ENCODE measurements at places on chromosomes 13 and 19. TPM values are rescaled to one million over a fixed set of nuclear protein-coding genes. Genes with fewer than 3 reads are reported as not detected.

- DNase-seq: no peak
These were observed 33.9 kb downstream of the USP12 start for GRCh38 chr13:27137759-27138158.

DNA sequence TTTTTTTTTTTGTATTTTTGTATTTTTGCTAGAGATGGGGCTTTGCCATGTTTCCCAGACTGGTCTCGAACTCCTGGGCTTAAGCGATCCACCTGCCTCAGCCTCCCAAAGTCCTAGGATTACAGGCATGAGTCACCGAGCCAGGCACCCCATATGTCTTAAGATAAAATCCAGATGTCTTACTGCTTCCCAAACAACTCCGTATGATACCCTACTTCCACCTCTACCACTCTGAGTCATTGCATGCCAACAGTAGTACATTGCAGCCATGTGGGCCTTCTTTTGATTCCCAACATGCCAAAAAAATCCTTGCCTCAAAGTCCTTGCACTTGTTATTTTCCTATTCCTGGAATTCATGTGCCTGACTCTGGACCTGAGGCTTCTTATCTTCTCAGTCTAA, 799.2 kb downstream of the GPC5 start:
- DNase-seq: no peak

Gene NCLN
- 93.6 TPM for total RNA-seq

- DNase-seq: no peak
These were observed 44.3 kb downstream of the RAP2A start for GRCh38 chr13:97478247-97478646.

Gene CBY2
- not detected for total RNA-seq

Gene GPR18
- total RNA-seq: not detected

DNA sequence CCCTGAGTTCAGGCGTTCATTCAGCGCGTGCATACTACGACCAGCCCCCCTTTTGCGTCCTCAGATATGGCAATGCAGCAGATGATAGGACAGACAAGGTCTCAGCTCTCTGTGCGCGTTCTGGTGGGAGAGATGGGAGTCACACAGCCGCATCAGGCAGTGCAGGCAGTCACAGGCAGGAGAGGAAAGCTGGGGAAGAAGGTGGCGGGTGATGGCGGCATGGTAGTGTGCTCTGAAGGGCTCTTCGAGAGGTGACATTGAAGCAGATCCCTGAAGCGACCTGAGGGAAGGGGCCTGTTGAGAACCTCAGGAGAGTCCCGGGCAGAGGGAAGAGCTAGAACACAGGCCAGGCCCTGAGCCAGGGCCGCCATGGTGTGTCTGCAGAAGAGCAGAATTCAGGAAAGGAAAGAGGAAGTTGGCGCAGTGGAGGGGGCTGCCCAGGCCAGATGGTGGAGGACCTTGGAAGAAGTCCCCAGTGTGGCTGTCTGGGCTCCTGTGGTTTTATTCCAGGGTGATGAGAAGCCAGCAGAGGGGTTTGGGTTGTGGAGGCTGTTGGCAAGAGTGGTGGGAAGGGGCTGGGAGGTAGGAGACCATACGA, 3.5 kb downstream of the USF2 start:
- DNase-seq: no peak

GRCh38 chr13:80379245-80379644, 38.3 kb upstream of the SPRY2 start:
- DNase-seq: no peak

DNA sequence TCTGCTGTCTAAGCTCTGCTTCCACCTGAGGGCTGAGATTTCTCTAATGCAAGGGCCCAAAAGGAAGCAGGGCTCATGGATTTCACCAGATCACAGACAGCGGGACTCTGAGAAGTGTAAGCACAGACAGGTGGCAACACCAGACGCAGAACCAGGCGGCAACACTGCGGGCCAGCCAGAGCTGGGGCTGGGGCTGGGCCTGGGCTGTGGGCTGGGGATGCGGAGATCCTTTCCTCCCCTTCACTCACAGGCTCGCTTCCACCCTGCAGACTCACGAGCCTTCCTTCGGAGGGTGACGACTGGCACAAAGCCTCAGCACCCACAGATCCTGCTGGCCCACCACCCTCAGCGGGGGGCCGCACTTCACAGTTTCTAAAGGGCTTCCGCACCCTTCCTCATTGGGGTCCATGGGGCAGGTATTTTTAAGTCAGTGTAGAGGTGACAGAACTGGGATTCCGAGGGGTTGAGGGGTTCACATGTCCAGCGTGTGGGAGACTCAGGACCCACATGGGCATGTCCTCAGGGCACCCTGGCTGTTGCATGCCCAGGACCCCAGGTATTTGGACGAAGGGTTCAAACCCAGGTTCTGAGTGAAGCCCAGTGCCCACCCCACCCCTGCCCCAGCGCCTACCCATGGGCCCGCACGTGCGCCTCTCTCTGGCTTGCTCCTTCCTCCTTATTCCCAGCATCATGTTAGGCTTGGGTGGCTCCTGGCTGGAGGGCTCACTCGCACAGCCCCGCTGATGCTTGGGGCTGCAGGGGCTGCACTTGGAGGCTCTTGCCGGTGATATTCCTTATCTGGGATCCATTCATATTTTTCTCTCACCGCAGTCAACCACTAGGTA, 137.3 kb upstream of the GPR12 start:
- DNase-seq: no peak

DNA sequence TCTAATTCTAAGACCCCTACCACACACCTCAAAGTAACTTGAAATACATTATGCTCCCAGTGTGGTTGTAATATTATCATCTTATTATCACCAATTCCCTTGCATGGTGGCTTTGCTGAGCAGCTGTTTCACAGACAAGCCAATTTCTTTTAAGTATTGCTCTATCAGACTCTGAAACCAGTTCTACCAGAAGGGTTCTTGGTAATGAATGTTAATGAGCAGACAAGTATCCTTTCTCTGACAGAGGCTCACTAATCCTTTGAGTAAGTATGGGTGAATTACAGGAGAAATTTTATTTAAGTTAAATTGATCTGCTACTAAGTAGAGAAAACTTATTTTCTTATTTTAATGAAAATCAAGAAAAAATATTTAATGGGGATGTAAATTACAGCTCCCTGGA, 326.0 kb downstream of the GPC6 start:
- DNase-seq: peak; percentile 23

Gene THSD1
- total RNA-seq: 8.4 TPM

Gene CAMSAP3
- total RNA-seq: 42.9 TPM

DNA sequence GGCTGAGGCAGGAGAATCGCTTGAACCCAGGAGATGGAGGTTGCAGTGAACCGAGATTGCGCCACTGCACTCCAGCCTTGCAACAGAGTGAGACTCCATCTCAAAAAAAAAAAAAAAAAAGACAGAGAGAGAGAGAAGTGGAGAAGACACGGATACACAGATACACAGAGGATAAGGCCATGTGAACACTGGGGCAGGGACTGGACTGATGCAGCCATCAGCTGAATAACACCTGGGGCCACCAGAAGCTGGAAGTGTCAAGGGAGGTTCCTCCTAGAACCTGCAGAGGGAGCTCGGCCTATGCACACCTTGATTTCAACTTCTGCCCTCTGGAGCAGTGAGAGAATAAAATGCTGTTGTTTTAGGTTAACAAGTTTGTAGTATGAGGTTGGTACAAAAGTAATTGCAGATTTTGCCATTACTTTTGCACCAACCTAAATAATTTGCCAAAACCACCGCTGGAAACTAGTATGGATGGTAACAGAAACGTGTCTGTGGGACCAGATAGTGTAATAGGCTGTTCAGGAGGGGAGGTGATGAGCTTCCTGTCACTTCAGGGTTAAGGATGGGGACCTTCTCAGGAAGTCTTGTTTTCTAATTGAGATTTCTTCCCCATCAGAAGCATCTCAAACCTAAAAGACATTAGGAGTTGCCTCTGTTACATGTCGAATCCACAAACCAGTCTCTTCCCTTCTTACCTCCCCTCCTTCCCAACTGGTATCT, 36.4 kb upstream of the IGSF23 start:
- DNase-seq: peak; percentile 56

GRCh38 chr13:33870046-33870668, 52.2 kb downstream of the RFC3 start:
- DNase-seq: peak; percentile 17

DNA sequence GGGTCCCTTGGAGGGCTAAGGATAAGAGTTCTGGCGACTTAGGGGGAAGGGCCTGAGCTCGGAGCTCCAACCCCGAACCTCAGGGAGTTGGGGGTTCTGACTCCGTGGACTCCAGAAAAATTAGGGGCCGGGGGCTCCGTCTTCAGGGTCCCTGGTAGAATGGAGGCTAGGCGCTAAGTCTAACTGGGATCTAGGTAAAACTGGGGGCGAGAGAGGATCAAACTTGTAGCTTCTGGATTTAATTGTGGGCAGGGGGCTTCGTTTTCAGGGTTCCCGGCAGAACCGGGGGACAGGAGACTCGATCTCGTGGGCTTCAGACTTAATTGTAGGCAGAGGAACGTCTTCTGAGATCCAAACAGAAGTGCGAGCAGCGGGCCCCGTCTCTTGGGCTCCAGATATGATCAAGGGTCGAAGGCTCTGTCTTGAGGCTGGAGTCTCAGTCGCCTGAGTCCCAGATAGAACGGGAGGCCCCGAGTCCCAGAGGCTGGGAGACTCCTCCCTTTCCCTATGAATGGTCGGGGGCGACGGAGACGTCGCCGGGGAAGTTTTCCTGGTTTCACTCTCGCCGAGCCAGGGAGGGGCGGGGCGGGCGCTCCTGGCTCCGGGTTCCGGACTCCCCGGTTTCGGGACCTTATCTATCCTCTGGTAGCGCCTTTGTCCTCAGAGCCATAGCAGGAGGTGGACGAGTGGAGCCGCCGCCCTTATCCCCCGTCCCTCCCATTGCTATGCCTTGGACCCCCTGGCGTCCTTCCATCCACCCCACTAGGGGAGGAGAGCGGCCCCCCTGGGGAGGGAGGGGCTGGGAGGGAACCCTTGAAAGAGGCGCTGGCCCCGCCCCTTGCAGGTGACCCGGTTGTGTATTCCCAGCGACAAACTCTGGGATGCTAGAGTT, 1.3 kb downstream of the NECTIN2 start:
- peak; percentile 94 for DNase-seq

Gene ZNF709
- 0.58 TPM for total RNA-seq

Gene PRR20C
- total RNA-seq: not detected

Gene KANK3
- total RNA-seq: 4.4 TPM

DNA sequence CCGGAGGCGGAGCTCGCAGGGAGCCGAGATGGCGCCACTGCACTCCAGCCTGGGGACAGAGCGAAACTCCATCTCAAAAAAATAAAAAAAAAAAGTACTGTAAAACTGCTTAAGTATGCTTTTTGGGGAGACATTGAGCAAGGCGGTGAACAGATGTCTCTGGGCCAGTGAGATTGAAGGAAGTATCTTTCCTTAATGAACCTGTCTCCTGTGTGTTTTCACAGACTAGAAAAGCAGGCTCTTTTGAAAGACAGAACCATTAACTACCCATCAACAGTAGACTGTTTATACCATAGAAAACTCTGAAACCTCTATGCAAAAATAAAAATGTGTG, 1.5 kb upstream of the ECH1 start:
- DNase-seq: no peak

GRCh38 chr19:50039968-50040367, 14.2 kb downstream of the ZNF473 start:
- DNase-seq: no peak

Gene MAP4K1
- 12.9 TPM for total RNA-seq
